ENCODE measurements at places on chromosomes 2 and 18.
A peak's percentile ranks its signal among the peaks of the same experiment; 100 is the strongest.

DNA sequence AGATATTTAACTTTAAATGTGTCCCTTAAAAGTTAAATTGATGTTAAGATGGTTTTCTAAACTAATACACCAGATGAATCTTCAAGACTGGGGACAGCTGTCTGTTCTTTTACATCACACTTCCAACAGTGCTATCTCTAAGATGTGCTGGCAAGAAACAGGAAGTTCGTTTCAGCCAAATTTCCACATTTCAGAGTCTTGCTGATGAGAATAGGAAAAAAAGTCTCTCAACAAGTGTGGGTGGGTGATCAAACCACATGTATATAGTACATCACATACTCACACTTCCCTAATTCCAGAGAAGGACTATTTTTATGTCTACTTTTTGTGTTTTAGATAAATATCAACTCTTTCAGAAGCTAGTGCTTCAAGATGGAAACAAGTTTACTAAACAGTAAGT lies 1712.8 kb upstream of the TMEFF2 start:
- DNase-seq: no peak

- DNase-seq: no peak
Measured at GRCh38 chr18:22796113-22796512, 137.0 kb upstream of the RBBP8 start.

DNA sequence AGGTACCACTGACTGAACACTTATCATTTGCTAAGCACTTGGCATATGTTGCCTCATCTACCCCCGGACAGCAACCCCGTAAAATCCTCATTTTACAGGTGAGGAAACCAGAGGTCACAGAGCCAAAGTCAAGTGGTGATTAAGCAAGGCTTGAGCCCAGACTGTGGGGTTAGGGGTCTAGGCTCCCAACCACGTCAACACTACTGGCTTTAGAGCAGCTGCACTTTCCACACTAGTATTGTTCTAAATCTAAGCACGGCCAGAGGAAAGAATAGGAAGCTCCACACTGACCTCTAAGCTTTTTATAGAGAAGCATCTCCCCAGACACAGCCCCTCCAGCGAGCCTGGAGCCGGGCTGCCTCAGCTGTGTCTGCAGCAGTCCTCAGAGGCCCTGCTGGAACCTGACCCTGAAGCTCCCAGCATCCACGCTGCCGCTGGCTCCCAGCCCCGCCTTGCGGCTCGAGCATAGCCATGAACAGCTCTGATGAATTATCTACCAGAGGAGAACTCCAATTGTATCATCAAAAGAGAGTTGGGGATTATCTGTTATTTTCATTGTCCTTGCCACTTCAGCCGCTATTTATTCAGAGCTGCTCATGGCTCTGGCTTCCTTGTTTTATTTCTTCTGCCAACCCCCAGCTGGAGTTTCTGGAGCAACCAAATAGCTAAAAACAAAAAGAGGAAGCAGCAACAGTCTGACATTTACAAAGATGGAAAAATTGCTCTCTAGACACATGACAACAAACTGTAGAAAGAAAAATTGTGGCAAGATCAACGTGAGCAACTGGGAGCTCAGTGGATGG lies 62.2 kb upstream of the RTN4 start:
- peak; percentile 34 for DNase-seq

DNA sequence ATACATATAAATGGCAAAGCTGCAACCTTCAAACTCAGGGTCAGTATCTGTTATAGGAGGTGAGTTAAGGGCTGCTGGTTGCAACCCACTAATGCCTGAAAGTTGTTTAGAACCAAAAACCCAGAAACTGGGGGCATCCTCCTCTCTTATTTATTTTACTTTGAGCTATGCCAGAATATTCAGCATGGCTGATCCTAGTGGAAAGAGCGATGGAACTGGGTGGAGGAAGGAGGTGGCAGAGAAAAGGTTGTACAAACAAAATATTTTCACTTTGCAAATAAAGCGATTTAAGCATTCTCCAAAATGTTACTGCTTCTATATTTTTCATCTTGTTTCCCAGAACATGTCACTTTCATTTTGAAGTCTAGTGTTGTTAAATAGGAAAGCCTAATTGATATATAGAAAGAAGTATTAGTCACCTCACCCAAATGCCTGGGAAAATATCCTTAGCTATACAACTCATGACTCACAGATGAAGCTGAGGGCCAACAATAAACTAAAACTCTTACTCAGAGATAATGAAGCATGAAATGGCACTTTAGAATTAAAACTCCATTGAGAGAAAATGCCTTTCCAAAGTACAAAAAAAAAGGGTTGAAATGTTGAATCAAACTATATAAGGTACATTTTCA lies 251.4 kb upstream of the UBE2E3 start:
- DNase-seq: no peak

DNA sequence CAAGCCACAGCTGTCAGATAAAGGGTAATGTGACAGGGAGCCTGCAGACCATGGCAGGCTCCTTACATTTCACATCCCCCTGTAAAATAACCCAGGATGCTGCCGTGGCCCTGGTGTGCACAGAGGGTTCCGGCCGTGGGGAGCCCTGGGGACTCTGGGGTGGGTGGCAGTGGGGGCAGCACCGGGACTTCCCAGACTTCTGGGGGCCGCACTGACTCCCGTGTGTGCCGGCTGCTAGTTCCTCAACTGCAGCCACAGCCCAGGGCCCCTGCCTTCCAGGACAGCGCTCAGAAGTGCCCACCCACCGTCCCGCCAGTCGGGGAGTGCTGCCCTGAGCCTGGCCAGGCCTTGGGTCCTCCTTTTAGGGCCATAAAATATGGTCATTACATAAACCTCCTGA lies 56.5 kb downstream of the CIB4 start:
- peak; percentile 8 for DNase-seq

GRCh38 chr18:55544014-55544413 lies 44.0 kb downstream of the TCF4 start:
- no peak for DNase-seq

DNA sequence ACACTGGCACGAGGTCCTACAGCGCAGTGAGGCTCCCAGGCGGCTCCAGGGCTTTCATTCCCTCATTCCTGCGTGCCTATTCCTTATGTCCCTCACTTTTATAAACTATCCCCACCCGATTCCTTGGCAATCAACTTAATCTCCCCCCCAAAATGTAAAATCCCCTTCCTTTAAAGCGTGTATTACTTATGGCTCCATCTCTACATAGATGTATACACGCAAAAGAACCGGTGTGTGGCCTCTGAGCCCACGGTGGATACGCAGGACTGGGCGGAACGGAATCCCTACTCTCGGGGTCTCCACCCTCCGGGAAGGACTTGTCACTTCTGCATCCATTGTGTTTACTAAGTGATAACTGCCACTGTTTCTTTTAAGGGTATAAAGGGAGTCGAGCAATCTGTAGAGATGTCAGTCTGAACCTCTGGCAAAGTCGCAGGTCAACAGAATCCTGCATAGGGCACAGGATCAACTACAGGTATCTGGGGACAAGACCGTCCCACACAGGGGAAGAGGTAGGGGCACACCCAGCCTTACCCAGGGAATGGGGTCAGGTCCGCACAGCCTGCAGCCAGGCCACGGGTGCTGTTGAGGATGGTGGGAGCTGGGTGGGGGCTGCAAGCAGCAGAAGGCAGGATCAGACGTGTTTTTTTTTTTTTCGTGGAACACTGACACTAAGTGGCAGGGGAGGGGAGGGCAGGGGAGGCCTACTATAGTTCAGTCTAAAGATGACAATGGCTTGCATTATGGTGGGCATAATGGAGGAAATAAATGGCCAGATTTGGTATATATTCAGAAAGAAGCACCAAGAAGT lies 42.1 kb downstream of the HDLBP start:
- DNase-seq: peak; percentile 20

GRCh38 chr2:219856602-219857001 lies 229.2 kb downstream of the SLC4A3 start:
- DNase-seq: no peak

DNA sequence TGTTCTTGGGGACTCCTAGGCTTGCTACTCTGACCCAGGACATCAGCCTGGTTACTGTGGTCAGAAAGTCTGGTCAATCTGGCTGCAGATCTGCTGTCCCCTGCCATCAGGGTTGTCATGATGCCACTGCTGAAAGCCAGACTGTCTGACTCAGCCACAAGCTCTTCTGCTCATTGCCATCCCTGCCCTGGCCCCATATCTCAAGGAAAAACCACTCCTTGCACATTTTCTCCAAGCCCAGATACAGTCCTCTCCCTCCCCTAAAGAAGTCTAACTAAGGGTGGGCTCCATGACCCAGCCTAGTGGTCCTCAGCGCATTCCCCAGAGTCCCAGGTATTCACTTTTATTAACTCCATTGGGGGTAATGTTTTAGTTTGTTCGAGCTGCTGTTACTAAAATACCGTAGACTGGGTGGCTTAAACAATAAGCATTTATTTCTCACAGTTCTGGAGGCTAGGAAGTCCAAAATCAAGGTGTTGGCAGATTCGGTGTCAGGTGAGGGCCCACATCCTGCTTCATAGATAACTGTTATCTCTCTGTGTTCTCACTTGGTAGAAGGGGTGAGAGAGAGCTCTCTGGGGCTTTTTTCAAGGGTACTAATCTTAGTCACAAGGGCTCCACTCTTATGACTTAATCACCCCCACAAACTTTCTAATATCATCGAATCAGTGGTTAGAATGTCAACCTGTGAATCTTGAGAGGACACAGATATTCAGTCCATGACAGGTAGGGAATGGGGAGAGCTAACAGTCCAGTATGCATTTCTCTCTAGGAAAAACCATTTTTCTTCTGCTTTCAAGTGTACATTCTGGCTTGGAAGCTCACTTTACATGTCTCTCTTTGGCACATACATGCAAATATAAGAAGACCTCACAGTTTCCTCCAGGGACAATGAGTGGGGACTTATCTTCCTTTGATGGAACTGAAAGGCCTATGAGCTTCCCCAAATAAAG lies 94.8 kb upstream of the CXCR4 start:
- DNase-seq: no peak

- DNase-seq: no peak
Measured at GRCh38 chr2:44759823-44760222, 181.7 kb upstream of the SIX3 start.

- no peak for DNase-seq
Measured at GRCh38 chr2:156306821-156307220, 25.7 kb downstream of the NR4A2 start.

DNA sequence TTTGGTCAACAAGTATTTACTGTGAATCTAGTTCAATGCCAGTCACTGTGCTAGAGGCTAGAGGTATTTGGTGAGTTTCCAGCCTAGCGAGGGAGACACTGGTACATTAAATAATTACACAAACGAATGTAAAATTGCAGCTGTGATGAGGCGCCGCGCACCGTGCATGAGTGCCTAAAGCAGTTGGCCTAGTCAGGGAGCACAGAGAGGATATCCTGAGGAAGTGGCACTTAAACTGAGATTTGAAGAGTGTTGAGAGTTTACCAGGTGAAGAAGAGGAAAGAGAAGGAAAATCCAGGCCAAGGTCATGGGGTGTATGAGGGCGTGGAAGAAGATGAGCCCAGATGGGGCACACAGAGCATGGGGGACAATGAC lies 157.6 kb upstream of the NDUFV2 start:
- DNase-seq: no peak

GRCh38 chr2:39636306-39636705 lies 29.4 kb upstream of the TMEM178A start:
- DNase-seq: no peak

DNA sequence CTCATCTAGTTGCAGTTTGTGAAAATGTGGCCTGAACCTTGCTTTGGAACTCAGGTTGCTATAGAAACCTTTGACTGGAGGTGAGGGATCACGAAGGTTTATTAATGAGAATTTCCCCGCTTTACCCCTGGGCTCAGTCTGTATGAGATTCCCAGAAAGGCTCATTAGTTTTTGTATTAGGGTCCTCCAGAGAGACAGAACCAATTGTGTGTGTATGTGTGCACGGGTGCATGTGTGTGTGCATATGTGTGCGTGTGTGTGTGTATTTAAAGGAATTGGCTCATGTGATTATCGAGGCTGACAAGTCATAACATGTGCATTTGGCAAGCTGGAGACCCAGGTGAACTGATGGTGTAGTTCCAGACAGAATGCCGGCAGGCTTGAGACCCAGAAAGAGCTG lies 113.8 kb upstream of the DLX2 start:
- DNase-seq: no peak

DNA sequence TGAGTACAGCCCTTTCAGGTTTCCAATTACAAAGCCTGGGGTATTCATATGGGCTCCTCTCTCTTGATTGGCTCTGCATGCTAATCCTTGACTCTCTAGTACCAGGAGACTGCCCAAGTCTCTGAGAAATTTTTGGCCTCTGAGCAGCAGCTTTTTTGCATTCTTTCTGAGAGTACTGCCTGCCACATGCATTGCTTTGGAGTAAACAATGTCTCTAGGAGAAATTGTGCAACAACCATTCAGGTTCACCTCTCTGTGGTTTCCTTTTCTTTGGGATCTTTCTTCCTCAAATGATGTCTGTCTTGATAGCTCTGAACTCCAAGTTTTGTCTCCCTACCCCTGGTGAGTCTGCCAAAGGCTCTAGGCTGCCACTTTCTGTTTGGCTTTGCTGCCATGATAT lies 115.8 kb upstream of the SETBP1 start:
- DNase-seq: no peak

DNA sequence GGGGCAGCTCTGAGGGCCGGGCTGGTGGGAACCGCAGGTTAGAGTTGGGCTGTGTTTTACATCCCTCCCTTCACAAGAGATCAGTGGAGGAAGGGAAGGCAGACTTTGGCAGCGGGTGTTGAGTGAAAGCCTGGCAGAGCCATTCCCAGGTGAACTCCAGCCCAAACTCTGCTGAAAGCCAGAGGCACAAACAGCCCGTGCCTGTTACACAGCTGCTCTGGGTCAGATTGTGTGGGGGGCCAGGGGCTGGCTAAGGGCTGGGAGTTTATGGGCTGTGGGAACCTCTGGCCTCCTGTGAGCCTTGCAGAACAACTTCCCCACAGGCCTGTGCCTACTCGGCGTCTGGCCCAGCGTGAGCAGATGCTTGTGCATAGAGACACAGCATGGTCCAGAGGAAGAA lies 286.8 kb downstream of the CLIP4 start:
- DNase-seq: no peak

- DNase-seq: no peak
Measured at GRCh38 chr2:239600650-239601049, 199.8 kb upstream of the HDAC4 start.

GRCh38 chr2:25178976-25179375 lies 10.6 kb upstream of the POMC start:
- DNase-seq: no peak

DNA sequence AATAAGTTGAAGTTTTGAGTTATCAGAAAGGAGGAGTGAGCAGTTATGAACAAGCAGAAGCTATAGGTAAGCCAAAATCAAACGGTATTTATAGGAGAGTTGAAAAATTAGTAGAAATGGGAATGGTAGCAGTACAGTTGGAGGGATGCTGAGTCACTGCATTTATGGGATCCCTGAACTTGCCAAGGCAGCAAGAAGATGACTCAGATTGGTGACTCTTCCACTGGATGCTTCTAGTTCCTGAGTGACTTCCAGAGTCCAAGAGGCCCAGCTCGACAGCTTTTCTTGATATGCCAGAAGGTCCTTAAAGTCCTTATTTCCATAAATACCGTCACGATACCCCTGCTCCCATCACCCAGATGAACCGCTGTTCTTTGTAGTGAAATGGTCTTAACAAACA lies 31.1 kb upstream of the ACTR3 start:
- no peak for DNase-seq

- DNase-seq: no peak
Measured at GRCh38 chr2:176558574-176559140, 289.4 kb downstream of the MTX2 start.

All from WERI-Rb-1 (cell line).